ENCODE measurements at places on chromosomes 7 and 10.

- DNase-seq = no peak
Observed at GRCh38 chr7:100894860-100895700, 608 bp downstream of the ACHE start.

GRCh38 chr10:16857419-16857818 lies 40.2 kb upstream of the RSU1 start:
- no peak for DNase-seq

DNA sequence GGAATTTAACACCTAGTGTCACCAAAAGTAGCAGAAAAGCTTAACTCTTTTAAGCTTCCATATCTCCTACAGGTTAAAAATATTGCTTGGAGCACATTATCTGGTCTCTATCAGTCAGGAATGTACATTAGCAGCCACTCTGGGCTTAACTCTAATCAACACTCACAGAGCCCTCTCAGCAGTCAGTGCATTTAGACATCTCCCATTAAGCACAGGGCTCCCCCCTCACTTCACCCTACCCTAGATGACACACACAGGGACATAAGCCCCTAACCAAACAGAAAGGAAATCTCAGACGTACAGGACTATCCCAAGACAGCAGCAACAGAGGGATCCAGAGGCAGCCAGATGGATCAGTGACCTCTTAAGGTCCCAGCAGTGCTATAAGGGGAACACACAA lies 26.4 kb downstream of the FBXW4 start:
- no peak for DNase-seq

- no peak for DNase-seq
Observed at GRCh38 chr10:58747687-58748086, 235.0 kb downstream of the BICC1 start.

DNA sequence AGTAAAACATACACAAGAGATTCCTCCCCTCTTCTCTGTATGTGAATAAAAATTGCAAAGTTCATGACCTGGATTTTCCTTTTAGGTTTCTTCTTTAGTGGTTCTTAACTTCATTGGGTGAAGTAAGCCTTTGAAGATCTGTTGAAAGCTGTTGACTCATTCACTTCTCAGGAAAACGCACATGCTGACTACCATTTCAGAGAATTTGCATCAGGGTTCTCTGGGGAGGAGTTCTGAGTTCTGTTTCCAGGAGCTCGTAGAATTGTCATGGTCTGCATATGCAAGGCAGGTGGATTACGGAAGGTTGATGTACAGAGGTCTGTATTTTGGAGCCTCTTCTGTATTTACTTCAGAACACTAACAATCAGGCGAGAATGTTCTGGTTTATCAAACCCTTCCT lies 962 bp upstream of the SLC26A4 start:
- peak; percentile 32 for DNase-seq

GRCh38 chr7:47885309-47885986 lies 62.8 kb downstream of the PKD1L1 start:
- DNase-seq = no peak

- DNase-seq = no peak
Observed at GRCh38 chr10:49656845-49657493, 22.5 kb upstream of the C10orf53 start.

DNA sequence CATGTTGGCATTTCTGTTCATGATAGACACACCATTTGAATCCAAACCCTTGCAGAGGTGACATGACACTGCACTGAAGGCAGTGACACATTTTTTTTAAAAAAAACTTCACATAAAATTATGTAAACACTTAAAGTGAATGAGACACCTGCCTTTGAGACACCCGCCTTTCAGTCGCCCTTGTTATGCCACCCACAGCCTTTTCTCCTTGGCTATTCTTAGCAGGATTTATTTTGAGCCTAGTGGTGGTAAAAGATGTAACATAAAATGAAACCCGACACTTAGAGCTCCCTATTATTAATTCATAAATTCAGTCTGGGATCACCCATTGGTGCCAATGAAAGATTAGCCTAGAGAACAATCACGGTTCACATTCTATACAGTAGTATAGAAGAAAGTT lies 161.3 kb downstream of the DYNC1I1 start:
- DNase-seq = no peak

DNA sequence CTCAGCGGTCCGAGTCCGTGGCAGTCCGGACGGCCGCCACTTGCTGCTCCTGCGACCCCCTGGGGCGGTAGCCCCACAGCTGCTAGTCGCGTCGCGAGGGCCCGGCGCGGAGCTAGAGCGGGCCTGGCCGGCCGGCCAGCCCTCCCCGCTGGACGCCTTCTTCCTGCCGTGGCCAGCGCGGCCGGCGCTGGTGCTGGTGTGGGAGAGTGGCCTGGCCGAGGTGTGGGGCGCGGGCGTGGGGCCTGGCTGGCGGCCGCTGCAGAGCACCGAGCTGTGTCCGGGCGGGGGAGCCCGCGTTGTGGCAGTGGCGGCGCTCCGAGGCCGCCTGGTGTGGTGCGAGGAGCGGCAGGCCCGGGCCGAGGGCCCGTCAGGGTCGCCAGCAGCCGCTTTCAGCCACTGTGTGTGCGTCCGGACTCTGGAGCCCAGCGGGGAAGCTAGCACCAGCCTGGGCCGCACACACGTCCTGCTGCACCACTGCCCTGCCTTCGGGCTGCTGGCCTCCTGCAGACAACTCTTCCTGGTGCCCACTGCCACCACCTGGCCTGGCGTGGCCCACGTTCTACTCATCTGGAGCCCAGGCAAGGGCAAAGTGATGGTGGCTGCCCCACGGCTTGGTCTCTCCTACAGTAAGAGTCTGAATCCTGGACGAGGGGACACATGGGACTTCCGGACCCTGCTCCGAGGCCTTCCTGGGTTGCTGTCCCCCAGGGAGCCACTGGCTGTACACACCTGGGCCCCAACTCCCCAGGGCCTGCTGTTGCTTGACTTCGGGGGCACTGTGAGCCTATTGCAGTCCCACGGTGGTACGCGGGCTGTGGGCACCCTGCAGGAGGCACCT lies 631 bp downstream of the HPS6 start:
- no peak for DNase-seq

GRCh38 chr7:33193308-33193864 lies 64.0 kb downstream of the BBS9 start:
- DNase-seq = no peak

GRCh38 chr7:4198301-4198700 lies 483.8 kb upstream of the FOXK1 start:
- no peak for DNase-seq

DNA sequence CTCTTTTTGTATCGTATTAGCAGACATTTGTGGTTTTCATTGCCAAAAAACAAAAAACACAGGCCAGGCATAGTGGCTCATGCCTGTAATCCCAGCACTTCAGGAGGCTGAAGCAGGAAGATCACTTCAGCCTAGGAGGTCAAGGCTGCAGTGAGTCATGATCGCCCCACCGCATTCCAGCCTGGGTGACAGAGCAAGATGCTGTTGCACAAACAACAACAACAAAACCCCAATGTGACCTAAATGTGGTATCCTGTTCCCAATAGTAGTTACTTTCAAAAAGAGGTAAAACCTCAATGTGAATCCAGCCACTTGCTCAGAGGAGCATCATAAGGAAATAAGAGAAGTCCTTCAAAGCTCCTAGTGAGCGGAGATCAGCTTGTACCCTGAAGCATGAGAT lies 45.8 kb upstream of the SKAP2 start:
- peak; percentile 61 for DNase-seq

DNA sequence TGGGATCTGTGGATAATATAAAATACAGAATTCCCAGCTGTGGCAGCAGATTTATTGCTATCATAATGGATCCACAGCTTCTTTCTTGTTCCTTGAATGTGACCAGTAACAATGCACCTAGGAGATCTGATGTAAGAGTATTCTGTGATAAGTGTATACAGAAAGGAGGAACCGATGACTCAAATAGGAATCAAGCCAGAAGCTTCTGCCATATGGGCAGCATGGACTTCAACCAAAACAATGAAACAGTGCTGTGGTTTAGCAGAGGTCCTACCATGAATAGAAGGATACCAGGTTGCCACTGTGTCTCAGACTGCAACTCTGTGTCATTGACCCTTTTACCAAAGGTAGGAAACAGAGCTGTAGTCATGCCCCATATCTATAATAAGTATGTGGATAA lies 81.8 kb downstream of the PTPRZ1 start:
- DNase-seq = peak; percentile 64

DNA sequence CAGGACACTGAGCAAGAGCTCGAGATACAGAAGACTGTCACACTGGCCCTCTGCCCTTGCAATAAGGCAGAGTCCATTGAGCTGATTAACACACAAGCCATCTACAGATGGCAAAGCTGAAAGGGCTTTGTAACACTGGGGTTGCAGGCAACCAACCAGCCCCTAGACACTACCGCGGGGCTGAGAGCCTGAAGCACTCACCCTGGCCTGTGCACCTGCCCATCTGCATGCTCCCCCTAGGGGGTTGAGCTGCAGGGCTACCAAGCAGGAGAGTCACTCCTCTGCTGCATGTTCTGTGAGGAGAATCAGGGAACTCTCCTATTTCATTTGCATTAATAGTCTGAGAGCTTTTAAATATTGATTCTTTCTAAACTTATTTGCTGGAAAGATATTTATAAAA lies 128.1 kb upstream of the VIPR2 start:
- DNase-seq = no peak

DNA sequence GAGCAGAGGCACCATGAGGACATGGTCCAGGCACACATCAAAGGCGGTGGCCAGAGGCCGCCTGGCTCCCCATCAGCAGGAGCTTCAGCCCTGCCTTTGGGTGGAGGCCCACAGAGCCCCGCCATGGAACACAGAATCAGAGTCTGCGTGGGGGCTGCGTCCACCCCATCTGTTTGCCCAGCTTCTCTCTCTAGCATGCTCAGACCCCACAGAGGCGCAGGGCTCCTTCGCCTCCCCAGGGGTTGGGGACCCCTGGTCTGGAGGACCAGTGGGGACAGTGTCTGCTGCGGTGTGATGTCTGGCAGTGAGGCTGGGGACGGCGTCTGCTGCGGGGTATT lies 321.9 kb downstream of the PTPRN2 start:
- no peak for DNase-seq

DNA sequence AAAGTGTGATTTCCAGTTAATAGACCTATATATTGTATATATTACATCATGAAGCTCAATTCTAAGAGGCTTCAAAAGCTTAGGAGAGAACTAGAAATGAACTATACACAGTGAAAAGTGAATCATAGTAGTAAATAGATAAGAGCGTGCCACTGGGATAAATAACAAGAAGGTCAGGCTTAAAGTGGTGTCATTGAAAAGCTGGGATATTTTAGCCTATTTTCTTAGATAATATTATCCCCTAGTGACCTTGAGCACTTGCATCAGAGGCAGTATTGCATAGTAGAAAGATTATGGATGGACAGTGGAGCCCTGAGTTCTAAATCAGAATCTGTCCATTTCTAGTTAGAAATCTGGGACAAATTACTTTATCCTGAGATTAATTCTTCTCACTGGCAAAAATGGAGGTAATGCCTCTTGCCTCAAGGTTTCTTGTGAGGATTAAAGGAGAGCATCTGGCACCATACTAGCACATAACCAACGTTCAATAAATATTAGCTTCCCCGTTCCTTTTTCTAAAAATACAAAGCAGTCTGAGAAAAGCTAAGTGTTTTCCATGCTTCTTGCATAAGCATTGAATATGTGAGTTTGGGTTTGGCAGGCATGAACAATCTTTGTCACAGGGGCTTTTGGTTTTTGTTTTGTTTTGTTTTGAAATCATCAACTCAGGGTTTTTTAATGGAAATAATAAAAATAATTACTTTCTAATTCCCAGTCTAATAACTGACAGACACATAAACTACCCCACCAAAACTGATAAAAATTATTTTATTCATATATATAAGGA lies 27.3 kb upstream of the MACC1 start:
- DNase-seq = no peak

DNA sequence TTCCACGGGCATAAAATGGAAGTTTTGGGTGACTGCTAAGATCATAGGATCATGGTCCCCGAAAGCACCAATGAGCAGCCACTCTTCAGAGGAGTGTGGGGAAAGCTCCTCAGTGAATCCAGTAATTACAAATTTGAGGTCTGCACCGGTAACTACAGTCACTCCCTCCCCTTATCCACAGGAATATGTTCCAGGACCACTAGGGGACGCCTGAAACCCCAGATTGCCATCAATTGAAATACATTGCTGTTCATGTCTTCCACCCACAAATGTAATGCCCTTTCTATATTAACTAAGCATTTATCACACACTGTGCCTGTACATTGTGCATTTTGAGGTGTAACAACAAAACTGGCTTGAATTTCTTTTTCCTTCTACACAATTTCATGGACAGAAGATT lies 447.9 kb upstream of the PFKP start:
- DNase-seq = no peak

DNA sequence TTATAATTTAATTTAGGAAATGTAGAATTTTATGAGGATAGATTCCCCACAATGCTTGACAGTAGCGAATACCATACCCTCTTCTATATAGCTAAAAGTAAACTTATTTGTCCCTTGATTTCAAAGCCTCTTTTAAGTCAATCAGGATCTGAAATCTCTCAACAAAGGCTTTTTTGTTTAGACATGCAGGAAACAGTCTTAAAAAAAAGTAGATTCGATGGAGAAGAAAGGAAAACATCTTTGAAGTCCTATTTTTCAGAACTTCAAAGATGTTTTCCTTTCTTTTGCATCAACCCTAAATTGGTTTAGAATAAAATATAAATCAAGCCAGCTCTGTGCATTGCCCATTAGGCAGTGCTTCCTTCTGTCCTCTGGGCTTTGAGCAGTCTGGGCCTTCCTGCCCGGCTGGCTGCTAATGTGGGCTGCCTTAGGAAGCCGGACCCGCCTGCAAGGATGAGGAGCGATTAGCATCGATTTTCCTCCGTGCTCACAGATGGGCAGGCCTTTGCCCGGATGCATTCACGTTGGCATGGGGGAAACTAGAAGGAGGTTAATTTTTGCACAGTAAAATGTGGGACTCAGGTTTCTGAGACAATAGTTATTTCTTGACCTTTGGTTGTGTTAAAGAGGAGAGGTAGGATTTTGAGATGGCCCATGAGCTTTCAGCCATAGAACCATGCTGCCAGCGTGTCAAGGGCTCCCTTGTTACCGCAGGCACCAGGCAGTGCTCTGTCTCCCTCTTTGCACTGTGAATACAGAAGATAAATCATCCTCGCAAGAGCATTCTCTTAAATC lies 15.5 kb downstream of the MSRB2 start:
- DNase-seq = no peak

GRCh38 chr10:123637326-123637880 lies 28.8 kb upstream of the GPR26 start:
- peak; percentile 20 for DNase-seq

- no peak for DNase-seq
Observed at GRCh38 chr10:30811276-30812017, 181.9 kb upstream of the LYZL2 start.

DNA sequence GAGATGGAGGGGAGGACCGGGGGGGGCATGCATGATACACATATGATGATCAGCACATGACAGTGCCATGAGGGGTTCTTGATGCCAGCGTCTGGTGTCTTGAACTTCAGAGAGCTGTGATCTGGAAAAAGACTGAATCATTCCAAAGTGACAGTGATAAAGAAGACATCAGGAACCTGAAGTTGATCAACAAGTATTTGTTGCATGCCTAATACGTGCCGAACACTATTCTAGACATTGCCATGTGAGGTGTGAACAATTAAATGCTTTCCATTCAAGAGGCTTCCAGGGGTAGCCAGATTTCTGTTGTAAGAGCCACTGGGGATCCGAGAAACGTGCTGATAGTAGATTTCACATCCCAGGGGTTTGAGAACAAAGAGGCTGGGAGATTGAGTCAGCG lies 6.2 kb downstream of the MCM10 start:
- DNase-seq = no peak

- DNase-seq = peak; percentile 62
Observed at GRCh38 chr10:13775786-13776775, 189.3 kb downstream of the PRPF18 start.

All from foreskin keratinocyte (primary cell).